Heart right ventricle (tissue), 16 donors: ENCODE measurements at places on chromosomes 6 and 20. TPM values are rescaled to one million over a fixed set of nuclear protein-coding genes. Genes with fewer than 3 reads are reported as not detected.

GRCh38 chr6:6332811-6333244 is 12.4 kb upstream of the F13A1 start:
- DNase-seq: no peak

Gene PAX1
- not detected for total RNA-seq

GRCh38 chr20:43124241-43124640 is 65.5 kb downstream of the PTPRT start:
- no peak for DNase-seq

- no peak for DNase-seq
Observed at GRCh38 chr6:154165478-154165877, 126.4 kb downstream of the OPRM1 start.

Gene KIAA0408
- 1.4 TPM for total RNA-seq
